Stimulated activated CD8-positive, alpha-beta memory T cell treated with anti-CD3 and anti-CD28 coated beads, Interleukin-7, amount 100 ng/mL, for 4 hours (primary cell): ENCODE measurements at places on chromosomes 6 and 20.

- no peak for DNase-seq
Observed at GRCh38 chr6:101000341-101000740, 119.2 kb upstream of the ASCC3 start.

DNA sequence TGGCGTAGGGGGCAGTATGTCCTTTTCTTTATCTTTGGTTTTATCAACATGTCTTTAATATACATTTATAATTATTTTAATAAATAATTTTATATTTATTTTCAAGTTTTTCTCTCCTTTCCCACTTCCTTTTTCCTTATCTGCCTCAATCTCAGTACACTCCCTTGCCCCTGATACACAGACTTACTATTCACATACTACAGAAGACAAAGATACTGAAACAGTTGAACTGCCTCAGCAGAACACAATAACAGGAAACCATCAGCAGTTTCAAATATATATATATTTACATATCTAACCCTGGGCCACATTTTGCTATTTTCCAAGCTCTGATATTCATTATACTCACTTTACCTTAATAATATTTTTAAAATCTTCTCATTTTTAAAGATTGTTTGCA is 19.8 kb downstream of the IBTK start:
- DNase-seq: no peak

GRCh38 chr20:51700809-51701285 is 67.3 kb downstream of the ATP9A start:
- no peak for DNase-seq

DNA sequence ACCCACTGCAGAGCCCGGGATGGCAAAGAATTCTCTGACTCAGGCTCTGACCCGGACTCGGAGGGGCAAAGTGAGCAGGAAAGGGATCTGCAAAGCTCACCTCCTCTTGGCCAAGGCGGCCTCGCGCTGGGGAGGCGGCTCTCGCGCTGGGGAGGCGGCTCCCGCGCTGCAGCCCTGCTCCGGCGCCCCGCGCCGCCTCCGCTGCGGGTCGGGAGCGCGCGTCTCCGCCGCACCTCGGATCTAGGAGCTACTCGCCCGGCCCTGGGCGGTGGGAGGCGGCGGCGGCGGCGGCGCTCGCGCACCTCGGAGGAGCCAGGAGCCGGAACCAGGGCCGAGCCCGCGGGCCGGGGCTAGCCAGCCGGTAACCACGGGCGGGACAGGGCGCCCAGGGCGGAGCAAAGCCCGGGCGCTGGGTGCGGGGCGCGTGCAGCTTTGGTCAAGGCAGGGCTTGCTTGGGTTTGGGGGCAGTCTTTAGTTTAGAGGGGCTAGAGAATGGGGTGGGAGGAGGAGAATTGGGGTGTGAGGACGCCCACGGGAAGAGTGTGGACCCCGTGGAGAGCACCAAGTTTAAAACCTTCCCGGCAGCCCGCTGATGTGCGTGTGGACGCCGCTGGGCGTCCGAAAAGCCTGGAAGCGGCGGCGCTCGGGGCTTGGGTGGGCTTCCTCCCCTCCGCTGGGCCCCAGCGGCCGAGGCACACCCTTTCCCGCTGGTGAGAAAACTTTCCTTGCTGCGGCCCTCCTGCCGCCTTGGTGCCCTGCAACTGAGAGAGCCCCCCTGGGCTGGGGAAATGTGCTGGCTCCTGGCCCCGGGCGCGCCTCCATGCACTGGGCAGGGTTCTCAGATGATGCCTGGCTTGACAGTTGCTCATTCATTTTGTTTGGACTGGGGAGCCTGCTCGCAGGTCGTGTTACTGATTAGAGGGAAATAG is at the start of gene MRAP2:
Gene MRAP2 (plus strand): TSS at position 250 of the 929 bp plus-strand sequence. CDS start 21,547 bp downstream, outside the sequence.
- no peak for DNase-seq

- no peak for DNase-seq
Observed at GRCh38 chr6:7566617-7567173, 23.3 kb upstream of the SNRNP48 start.

DNA sequence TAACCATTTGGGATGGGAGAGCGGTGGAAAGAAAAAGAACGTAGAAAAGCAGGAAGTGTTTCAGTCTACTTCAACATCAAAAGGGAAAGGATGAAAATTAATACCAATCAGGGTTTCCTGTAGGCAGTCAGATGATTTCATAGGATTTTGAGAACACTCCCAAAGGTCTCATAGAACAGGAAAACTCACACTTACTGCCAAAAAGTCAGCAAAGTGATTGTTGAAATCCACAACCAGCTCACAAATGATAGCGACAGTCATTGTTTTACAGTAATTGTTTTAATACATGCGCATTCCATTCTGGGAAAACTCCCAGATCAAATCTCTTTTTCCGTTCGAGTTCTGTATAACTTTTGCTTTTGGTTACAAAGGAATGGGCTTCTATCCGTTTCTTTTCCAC is 5.3 kb upstream of the CNKSR3 start:
- no peak for DNase-seq

- DNase-seq: no peak
Observed at GRCh38 chr20:23666189-23666588, 22.6 kb downstream of the CST4 start.

DNA sequence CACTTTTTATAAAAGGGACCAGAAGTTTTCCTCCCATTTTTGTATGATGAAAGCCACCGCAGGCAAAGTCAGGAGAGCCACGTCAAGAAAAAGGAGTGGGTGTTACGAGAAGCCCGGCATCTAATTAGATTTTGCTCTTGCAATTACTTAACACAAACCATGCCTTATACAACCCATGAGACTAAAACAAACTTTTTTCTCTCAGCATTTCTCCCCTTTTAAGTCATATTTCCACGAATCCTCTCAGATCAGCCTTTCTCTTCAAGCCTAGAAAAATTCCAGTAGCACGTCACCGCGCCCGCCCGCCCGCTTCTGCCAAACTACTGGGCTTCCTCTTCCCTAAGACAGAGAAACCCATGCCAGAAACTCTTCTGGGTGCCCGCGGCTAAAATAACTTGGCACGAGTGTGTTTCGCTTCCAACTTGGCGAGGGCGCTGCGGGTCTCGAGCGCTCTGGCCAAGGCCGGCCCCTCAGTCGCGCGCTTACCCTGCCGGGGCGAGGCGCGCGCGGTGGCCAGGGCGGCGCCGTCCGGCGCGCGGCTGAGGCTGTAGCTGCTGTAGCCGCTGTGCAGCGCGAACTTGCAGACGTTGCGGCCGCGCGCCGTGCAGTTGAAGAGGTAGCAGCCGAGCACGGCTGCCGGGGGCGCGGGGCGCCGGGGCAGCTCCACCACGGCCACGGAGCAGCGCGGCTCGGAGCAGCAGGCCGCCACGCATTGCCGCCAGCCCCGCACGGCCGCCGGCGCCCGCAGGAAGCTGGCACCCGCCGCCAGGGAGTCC is 1.0 kb downstream of the LRP11 start:
- DNase-seq: no peak

- DNase-seq: no peak
Observed at GRCh38 chr6:121436274-121436857, 920 bp downstream of the GJA1 start.

DNA sequence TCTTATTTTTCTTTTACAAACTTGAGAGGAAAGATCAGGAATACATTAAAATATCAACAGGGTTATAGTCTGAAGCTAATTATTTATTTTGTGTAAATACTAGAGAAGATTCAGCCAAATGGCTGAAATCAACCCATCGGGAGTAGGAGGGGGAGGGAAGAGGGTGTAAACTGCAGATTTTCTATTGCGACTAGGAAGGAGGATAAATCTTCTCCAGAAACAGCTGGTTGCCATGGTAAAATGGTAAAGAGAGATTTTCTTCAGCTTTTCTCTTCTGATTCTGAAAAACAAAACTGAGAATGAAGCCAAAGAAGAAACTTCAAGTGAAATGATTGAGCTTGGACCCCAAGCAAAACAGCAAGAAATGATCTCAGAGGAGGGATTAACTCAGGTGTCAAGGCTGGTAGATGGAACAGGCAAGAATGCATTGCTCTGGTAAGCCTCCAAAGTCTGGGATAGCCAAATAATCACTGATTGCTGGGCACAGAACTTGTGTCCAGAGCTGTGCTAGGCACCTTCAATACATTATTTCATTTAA is 193.5 kb upstream of the SPTLC3 start:
- no peak for DNase-seq

- no peak for DNase-seq
Observed at GRCh38 chr6:121664158-121664557, 228.7 kb downstream of the GJA1 start.

GRCh38 chr20:35248641-35249475 is 22.4 kb downstream of the MMP24 start:
- no peak for DNase-seq

DNA sequence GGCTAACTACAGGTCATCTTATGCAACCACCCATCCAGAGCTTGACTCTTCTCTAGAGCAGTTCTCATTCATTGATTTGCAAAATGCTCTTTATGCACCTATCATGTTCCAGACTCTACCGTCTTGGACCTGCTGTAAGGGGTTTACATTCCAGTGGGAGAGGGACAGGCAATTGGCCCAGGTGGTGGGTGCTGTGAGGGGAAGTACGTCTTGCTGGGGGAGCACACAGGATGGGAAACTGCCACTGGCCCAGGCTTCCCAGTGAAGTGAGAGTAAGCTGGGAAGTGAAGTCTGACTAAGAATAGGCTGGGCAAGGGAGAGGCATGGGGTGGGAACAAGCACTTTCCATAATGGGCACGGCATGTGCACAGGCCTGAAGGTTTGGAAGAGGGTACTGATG is 13.8 kb downstream of the OLIG3 start:
- DNase-seq: no peak

DNA sequence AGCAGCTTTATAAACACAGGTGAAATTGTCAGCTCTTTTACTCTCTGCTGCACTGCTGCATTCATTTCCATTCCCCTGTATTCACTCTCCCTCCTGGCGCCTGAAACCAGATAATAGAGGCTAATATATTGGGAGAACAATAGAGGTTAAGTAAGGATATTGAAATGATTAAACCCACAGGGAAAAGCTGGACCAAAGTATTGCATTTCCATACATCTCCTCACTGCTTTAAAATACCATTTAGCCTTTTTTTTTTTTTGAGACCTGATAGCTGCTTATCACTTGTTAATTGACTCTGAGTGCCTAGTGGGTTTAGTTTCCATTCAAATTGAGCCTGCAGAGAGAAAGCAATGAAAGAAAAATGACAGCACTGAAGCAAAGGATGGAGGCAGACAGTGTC is 540.5 kb upstream of the IMPG1 start:
- no peak for DNase-seq

GRCh38 chr20:58511364-58511763 is 3.8 kb downstream of the APCDD1L start:
- no peak for DNase-seq

GRCh38 chr20:20188647-20189046 is 136.3 kb downstream of the CFAP61 start:
- DNase-seq: no peak

- DNase-seq: no peak
Observed at GRCh38 chr6:67933278-67933677, 701.8 kb upstream of the ADGRB3 start.

- no peak for DNase-seq
Observed at GRCh38 chr6:102895683-102896082, 1502.2 kb downstream of the GRIK2 start.

DNA sequence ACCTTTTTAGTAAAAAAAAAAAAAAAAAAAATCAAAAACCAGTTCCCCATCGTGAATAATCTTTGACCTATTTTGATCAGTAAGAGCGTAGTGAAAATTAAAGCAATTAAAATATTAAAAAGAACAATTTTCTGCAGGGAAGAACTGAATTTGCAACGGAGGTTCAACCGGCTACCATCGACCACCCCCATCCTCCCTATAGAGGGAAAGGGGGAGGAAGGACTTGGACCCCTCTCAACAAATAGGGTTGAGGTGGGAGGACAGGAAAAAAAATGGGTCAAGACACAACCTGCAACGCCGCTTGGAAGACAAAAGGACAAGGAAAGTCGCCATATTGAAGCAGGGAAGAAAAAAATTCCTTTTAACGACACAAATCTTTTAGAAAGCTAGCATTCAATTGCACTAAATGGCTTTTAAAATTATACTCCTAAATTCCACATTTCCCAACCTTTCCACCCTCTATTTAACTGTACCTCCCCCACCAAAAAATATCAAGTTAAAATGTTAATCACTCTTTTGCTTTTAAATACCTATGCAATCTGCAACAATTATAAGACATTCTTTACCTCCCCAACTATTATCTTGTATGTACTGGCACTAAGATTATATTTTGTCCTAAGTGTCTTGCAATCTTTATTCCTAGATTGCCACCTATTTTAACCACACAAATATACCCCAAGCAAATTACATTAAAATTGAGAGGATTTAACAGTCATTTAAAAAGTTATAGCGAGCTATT is 1.7 kb downstream of the PPP1R10 start:
- no peak for DNase-seq

GRCh38 chr6:170074435-170074834 is 216.4 kb downstream of the DLL1 start:
- DNase-seq: no peak

- DNase-seq: no peak
Observed at GRCh38 chr6:137362878-137363804, 131.1 kb downstream of the OLIG3 start.

GRCh38 chr6:34157236-34157830 is 11.4 kb upstream of the GRM4 start:
- no peak for DNase-seq

DNA sequence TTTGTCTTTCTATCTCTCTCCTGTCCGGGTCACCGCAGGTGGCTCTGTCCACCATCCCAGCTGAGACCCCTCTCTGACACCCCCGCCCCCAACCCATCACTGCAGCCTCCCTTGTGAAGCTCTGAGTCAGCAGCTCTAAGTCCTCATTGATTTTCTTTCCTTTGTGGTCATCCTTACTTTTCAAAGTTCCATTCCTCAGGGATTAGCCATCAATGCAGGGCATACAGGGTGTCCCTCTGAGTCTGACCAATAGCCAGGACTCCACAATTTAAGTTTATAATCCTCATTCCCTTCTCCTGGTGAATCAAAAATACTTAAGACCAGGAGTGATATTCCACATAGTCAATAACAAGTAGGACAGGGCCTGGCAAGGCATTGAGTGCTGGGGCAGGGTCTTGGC is 333.3 kb upstream of the CNR1 start:
- DNase-seq: no peak

DNA sequence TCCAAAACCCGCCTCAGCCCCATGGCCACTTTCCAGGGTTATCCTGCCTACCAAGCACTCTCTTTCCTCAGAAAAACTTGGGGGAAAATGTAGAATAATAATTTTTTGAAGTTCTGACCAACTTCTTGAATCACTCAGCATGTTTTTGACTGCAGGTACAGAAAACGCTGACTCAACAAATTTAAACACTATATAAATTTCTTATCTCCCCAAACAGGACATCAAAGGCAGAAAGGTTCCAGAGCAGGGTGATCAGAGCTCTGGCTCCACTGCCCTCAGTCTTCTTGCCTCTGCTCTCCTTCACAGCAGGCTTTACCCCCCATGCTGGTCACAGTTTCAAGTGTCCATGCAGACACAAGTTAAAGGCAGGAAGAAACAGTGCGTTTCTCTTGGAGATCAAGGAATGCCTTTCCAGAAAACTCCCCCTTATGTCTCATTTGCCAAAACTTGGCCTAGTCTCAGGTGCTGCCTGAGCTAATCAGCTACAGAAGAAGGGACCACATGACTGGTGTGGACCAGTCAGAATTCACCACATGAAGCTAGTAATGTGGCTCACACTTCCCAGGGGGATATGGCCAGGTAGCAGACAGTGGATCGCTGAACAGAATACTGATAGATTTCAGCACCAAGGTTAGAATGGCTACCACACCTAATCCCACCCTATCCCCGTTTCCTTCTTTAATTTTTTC is 24.4 kb upstream of the SLC17A3 start:
- no peak for DNase-seq

GRCh38 chr6:16483315-16483875 is 245.0 kb downstream of the GMPR start:
- DNase-seq: no peak
